NB4 (cell line): ENCODE measurements at places on chromosomes 12 and 14.

GRCh38 chr14:85607651-85608081 lies 77.7 kb downstream of the FLRT2 start:
- peak; percentile 72 for DNase-seq

GRCh38 chr14:61861320-61861865 lies 99.2 kb downstream of the SNAPC1 start:
- DNase-seq, result no peak

DNA sequence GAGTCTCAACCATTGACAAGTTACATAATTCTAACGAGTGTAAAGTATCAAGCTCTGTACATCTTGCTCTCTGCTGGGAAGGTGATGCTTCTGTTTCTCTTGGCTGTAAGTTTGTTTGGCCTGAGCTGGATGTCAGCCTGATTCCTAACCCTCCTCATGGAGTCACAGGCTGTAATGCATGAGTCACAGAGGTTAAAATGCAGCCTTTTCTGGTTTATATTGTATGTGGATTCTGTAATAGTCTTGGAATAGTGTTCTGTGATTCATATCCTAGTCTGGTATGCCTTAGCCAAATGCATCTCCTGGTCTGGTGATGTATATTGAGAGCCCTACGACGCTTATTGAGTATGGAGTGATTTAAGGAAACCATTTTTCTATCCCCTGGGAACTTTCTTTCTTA lies 104.5 kb upstream of the FRMD6 start:
- no peak for DNase-seq

GRCh38 chr14:27727251-27727770 lies 1039.3 kb upstream of the FOXG1 start:
- DNase-seq, result no peak

- no peak for DNase-seq
Observed at GRCh38 chr12:132295101-132295526, 34.3 kb downstream of the GALNT9 start.

DNA sequence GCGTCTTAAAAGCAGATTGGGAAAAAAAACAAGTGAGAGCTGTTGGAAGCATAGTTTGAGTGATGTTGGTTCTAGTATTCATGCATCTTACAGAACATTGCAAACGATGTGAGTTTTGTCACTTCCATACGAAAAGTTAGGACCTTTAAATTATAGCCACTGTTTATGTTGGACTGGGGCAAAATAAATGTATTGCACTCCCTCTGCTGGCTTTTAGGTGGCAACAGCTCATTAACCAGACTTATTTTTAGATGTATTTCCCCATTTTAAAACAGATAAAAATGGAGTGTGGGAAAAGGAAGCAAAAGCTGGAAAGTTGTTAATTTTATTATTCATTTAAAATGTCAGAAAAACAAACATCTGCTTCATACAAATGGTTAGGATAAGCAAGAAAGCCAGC lies 111.9 kb downstream of the LGR5 start:
- peak; percentile 42 for DNase-seq

GRCh38 chr12:68264857-68265256 lies 11.5 kb upstream of the IL22 start:
- DNase-seq, result no peak

- no peak for DNase-seq
Observed at GRCh38 chr12:50659690-50660424, 104.0 kb upstream of the ATF1 start.

- no peak for DNase-seq
Observed at GRCh38 chr12:29343022-29343799, 37.8 kb downstream of the ERGIC2 start.

DNA sequence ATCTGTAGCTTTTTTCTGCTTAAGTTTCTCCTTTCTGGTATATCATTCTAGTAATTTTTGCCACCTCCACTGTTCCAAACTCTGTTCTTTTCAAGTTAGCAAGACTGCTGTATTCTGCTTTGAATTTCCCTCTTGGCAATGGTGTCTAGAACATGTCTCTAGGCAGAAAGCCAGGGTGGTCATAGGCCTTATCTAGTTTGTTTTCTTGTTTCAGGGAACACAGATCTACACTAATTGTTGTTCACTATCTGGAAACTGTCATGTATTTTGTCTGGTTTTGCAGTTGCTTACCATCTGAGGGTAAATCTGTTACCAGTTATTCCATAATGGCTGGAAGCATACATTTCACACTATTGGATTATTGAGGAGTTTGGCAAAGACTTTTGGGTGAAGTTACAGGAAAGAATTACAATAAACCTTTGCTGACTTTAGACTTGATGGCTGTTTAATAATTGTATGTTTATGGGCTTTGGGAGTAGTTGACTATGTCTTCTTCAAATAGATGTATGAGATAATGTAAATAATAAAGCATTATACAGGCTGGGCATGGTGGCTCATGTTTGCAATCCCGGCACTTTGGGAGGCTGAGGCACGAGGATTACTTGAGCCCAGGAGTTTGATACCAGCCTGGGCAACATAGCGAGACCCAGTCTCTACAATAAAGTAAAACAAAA lies 41.4 kb downstream of the FUT8 start:
- no peak for DNase-seq

DNA sequence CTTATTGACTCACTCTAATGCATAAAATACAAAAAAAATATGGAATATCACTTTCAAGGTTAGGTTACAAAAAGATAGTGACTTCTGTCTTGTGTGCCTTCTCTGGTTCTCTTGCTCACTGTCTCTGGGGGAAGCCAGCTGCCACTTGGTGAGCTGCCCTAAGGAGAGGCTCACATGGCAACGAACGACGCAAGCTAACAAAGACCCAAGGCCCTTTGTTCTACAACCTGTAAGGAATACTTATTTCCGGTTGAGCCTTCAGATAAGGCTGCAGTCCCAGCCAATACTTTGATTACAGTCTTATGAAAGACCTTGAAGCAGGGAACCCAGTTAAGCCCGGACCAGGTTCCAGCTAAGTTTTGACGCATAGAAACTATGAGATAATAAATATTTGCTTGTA lies 242.4 kb upstream of the TBX3 start:
- DNase-seq, result no peak

- no peak for DNase-seq
Observed at GRCh38 chr12:88624911-88625310, 44.6 kb upstream of the KITLG start.

DNA sequence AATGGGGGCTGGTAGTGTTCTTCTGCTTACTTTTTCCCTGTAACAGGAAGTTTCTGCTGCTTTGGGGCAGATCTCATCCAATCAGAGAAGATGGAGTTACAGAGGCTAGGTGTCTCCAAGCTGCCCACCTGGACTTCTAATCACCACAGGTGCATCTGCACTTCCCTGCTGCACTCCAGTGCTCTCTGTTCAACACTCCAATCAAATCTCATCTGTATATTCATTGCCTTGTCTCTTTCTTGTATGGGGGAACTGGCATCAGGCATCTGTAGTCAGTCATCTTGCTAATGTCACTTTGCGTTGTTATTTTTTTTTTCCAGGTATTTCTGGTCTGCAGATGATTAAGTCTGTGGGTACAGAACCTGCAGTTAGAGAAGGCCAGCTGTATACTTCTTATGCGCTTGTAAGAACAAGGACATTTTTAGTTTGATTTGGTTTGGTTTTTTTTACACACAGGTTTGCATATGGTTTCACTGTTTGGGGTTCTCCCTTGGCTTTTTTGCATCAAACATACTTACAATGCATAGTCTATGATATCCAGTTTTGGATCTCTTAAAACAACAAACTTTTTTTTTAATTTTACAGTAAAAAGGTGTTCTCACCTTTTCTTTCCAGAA lies 116.0 kb downstream of the METTL25 start:
- DNase-seq, result no peak

- DNase-seq, result no peak
Observed at GRCh38 chr14:88562532-88562830, 356 bp upstream of the ZC3H14 start.

DNA sequence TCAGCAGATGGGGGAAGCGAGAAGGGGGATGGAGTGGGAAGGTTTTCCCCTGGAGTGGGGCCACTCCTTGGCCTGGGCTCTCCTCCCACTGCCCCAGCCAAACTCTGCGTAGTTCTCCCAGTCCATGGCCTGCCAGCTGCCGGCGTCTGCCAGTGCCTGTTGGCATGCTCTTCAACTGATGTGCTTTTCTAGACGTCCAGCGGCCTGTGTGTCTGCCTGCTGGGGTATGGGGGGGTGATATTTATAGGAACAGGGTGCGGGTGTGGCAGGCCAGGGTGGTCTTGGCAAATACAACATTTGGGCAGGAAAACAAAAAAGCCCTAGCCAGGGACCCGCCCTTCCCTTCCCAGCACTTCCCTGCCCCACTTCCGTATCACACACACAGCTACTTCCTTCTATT lies 786.3 kb upstream of the NOVA1 start:
- no peak for DNase-seq

- peak; percentile 55 for DNase-seq
Observed at GRCh38 chr12:106227641-106228319, 20.0 kb downstream of the CKAP4 start.

- no peak for DNase-seq
Observed at GRCh38 chr14:63228217-63228616, 24.0 kb downstream of the RHOJ start.

DNA sequence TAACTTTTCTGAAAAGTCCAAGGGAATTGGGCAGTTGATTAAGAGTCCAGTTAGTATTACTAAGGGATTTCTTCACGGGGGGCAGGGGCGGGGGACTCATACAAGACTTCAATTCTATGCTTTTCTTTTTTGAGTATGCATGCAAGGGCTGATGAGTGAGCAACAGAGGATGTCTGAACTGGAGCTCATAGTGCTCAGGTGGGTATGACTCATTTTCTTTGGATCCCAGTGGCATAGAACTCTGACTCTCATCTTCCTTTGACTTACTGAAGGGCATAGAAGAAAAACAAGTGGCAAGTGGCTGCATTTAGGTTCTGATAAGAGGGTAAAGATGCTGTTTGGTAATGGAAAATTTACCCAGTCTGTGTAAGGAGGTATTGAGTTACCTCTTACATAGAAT lies 749.2 kb downstream of the NOVA1 start:
- no peak for DNase-seq

- no peak for DNase-seq
Observed at GRCh38 chr14:38623661-38624060, 367.8 kb upstream of the CLEC14A start.

GRCh38 chr14:63857466-63858030 lies 4.7 kb downstream of the SYNE2 start:
- DNase-seq, result no peak

GRCh38 chr14:77491056-77491455 lies 7.6 kb downstream of the ISM2 start:
- DNase-seq, result no peak

- DNase-seq, result no peak
Observed at GRCh38 chr14:99123208-99123870, 148.7 kb downstream of the BCL11B start.

DNA sequence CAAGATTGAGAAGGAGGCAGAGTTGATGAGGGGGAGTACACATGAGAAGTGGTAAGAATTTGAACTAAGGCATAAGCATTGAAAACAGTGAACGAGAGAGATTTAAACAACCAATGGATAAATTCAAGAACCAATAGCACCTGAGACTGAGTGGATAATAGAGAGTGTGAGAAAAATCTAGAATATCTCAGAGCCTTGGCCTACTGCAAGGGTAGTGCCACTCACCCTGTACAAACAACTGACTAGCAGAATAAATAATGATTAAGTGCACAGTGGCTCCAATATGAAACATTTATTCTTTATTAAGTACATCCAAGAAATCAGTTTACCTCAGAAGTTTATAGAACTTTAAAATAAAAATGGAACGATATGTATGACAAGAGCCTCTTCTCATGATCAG lies 54.4 kb downstream of the CAPS2 start:
- DNase-seq, result no peak

DNA sequence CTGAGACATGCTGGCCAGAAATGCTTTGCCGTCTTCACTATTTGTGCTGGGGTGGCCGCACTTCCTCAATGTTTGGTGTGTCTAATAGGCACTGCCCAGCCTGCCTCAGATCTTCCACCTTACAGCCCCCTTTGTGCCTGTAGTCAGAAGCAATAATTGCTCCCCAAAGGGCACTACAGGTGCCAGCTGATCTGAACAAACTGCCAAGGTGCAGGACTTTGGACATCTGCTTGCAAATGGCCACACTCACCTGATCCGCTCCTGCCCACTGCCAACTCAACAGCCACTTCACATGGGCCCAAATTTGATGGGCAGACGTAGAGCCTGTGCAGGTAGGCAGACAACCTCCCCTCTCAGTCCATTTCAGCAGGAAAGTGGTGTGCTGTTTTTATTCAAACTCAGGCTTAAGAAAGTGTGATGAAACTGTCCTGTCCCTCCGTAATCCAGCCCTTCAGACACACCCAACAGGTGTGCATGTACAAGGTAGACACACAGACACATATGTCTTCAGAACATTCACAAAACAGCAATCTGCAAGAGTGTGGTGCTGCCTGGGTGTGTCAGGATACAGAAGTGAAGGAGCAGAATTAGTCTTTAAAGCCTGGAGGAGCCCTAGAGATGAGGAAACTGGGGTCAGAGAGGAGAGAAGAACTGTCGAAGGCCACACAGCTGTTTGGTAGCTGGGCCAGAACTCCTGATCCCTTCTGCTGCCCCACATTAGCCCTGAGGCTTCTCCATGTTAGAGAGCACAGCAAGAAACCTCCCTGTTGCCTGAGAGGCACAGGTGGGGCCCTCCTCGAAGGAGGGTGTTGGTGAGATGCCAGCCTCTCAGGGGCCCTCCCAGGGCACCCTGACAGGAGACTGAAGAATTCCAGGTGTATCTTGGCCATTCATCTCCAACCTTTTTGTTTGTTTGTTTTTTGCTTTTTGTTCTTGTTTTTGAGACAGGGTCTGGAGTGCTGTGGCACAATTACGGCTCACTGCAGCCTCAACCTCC lies 4.4 kb upstream of the KRT75 start:
- DNase-seq, result no peak

GRCh38 chr14:25955772-25956171 lies 642.1 kb downstream of the NOVA1 start:
- no peak for DNase-seq

- peak; percentile 48 for DNase-seq
Observed at GRCh38 chr12:87280356-87280755, 748.8 kb downstream of the C12orf50 start.

GRCh38 chr14:36935976-36936678 lies 236.3 kb downstream of the SLC25A21 start:
- no peak for DNase-seq

DNA sequence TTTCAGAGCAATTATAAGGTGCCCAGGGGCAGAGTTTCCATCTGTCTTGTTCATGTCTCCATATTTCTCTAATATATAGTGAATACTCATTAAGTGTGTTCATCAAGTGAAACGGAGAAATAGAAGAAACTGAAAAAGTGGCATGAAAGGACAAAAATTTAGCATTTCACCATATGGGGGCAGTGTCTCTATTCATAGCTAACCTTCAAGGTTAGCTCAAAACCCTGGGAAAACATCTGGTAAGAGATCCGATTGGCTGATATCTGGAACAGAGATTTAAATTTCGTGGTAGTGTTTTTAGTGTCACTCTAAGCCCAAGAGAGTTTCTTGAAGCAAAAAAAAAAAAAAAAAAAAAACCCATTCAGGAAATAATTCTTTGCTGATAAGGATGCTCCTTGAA lies 367.5 kb downstream of the DAD1 start:
- peak; percentile 37 for DNase-seq

GRCh38 chr12:3633396-3633795 lies 119.5 kb downstream of the CRACR2A start:
- DNase-seq, result no peak
